Kidney (tissue), 22 donors: ENCODE measurements at places on chromosomes 3 and 15.
A peak's percentile ranks its signal among the peaks of the same experiment; 100 is the strongest.

DNA sequence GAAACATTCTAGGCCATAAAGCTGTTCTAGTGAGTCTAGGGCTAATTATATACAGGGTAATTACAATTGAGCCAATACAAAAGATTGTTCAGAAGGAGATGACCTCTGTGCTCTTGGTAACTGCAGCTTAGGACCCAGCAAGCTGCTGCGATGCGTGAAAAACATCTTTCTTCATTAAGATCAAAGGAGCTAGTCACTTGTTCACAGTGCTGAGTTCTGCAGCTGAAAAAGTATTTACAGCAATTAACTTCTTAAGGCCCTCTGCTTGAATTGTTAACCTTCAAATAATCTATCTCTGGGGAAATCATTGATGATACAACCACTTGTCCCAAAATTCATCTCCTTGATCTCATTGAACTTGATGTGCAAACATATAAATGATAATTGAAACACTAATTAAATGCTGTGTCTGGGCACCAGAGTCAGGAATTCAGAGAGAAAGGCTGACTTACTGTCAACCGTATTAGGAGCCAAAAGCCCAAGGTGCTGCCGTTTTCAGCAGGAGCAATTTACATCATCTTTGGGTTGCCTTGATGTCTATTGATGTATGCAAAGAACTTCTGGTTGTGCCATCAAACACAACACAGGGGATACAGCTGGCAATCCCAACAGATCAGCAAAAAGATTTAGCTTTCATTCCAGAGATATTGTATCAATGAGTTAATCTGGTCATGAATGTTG, 213.0 kb downstream of the NECTIN3 start:
- no peaks in the 10 kb centered on the region for H3K27me3 ChIP-seq
- H3K4me1 ChIP-seq = no peaks in the 10 kb centered on the region
- no peak for DNase-seq

- H3K4me3 ChIP-seq = no peak overlapping the region
- no peaks in the 10 kb centered on the region for H3K27me3 ChIP-seq
- no peaks in the 10 kb centered on the region for H3K36me3 ChIP-seq
- H3K4me1 ChIP-seq = peaks cover 46% of the 10 kb centered on the region
- DNase-seq = peak; percentile 76
These were observed 3.5 kb downstream of the DUSP7 start for GRCh38 chr3:52052831-52053306.

DNA sequence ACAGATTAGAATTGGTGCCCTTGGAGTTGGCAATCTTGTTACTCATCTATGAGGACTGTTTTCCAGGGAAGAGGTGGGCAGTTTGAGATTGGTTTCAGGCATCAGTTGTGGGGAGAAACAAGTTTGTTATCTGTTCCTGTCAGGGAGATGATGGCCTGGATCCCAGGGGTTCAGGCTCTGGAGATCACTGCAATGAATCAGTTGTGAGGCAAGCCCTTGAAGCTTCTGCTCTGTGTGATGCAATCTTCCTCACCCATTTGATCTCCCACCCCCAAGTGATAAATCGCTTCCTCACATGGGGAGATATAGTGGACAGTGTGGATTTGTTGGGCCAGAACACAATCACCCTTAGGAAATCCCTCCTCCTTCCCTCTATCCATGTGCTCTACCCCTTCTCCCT, 276.6 kb upstream of the LRTM1 start:
- no peak overlapping the region for H3K27ac ChIP-seq
- no peaks in the 10 kb centered on the region for H3K4me1 ChIP-seq
- H3K36me3 ChIP-seq = no peaks in the 10 kb centered on the region
- no peaks in the 10 kb centered on the region for H3K27me3 ChIP-seq
- DNase-seq = no peak

DNA sequence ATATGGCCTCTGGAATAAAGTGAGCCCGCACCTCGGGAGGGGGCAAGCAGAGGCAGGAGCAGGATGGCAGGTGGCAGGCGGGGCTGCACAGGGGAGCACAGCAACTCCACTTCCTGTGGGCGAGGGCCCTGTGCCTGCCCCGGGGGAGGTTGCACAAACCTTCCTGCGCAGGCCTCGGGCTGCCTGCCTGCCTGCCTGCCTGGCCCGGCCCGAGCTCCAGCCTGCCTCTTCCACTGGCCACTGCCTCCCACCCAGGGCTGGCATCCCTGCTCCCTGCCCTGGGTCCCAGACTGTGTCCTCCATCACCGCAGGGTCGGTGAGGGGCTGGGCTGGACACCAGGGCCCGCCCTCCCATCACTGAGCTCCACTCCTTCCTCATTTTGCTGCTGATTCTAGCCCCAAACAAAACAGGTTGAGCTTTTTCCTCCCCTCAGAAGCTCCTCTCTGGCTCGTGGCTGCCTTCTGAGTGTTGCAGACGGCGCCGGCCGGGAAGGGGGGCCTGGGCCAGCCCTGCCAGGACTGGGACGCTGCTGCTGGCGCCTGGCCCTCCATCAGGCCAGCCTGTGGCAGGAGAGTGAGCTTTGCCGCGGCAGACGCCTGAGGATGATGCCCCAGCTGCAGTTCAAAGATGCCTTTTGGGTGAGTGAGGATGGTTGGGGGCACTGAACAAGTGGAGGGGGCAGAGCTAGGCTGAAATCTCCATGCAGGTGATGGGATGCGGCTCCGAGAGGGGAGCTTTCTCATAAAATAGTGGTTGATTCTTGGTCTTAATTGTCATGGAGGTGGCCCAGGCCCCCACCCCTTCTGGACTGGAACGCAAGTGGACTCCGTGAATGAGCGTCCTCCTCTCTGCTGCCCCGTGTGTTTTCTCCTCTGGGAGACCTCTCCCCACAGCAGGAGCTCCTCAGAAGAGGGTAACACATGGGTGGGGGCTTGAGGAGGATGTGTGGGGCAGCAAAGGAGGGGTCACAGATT, at the start of gene PSTPIP1:
TSS of gene PSTPIP1 (plus strand) at position 156 of the 975 bp plus-strand sequence. CDS start at position 604, 448 bp downstream.
- peak within 1 kb of the TSS; percentile 41 for H3K27ac ChIP-seq
- DNase-seq = peak; percentile 26
- no peaks in the 10 kb centered on the region for H3K4me1 ChIP-seq
- H3K27me3 ChIP-seq = no peaks in the 10 kb centered on the region
- H3K36me3 ChIP-seq = no peaks in the 10 kb centered on the region

DNA sequence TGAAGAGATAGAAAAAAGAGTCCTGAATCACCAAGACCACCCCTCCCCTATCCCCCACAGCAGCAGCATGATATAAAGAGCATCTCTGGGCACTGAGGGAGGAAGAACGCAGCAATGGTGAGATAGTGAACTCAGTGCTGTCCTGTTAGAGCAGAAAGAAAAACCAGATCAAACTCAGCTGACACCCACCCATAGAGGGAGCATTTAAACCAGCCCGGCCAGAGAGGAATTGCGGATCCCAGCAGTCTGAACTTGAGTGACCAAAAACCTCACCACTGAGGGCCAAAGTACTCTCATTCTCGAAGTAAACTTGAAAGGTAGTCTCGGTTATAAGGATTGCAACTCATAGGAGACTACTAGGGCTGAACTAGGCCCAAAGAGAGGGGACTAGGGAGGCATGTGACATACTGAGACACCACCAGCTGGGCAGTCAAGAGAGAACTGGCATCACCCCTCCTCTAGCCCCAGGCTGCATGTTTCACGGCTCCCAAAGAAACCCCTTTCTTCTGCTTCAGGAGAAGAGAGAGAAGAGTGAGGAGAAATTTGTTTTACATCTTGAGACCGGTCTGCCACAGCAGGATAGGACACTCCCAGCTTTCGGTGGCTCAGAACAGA, 39.2 kb upstream of the TGFBR2 start:
- H3K27ac ChIP-seq = no peak overlapping the region
- no peaks in the 10 kb centered on the region for H3K4me1 ChIP-seq
- H3K36me3 ChIP-seq = no peaks in the 10 kb centered on the region
- no peaks in the 10 kb centered on the region for H3K27me3 ChIP-seq
- no peak overlapping the region for H3K4me3 ChIP-seq
- DNase-seq = no peak

DNA sequence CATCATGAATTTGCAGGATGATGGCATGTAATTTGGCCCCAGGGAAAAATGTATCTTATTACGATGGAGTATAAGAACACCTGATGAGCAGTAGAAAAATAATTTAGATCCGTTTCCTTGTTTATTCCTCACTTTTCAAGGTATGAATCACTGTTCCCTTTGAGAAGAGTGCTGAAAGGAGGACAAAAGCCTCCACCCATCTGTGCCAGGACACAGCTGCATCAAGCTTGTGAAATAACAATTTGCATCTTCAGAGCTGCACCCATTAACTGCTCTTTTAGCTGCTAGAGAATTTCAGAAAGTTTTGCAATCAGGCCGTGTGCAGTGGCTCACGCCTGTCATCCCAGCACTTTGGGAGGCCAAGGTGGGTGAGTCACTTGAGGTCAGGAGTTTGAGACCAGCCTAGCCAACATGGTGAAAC, 9.6 kb downstream of the CLDND1 start:
- no peak overlapping the region for H3K27ac ChIP-seq
- DNase-seq = no peak
- H3K36me3 ChIP-seq = peaks cover 6% of the 10 kb centered on the region
- H3K4me1 ChIP-seq = no peaks in the 10 kb centered on the region
